ENCODE measurements at places on chromosomes 16 and 17.

GRCh38 chr17:2406271-2406902, 5.5 kb upstream of the MNT start:
- DNase-seq, result no peak

DNA sequence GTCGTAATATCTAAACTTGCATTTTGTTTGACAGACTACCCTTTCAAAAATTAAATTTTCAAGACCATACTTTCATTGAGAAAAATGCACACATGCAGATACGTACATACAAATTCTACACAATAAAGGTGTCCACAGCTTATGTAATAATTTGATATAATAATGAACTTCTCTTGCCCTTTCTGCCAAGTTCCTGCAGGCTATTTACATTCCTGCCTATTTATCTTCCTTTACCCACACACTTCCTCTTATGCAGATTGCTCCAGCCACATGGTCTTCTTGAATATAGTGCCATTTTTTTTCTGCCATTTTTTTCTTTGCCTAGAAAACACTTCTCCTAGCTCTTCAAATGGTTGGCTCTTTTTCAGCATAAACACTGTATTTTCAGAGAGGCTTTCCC, 826.9 kb upstream of the CDH8 start:
- no peak for DNase-seq

GRCh38 chr17:17728550-17729251, 47.4 kb downstream of the RAI1 start:
- no peak for DNase-seq

DNA sequence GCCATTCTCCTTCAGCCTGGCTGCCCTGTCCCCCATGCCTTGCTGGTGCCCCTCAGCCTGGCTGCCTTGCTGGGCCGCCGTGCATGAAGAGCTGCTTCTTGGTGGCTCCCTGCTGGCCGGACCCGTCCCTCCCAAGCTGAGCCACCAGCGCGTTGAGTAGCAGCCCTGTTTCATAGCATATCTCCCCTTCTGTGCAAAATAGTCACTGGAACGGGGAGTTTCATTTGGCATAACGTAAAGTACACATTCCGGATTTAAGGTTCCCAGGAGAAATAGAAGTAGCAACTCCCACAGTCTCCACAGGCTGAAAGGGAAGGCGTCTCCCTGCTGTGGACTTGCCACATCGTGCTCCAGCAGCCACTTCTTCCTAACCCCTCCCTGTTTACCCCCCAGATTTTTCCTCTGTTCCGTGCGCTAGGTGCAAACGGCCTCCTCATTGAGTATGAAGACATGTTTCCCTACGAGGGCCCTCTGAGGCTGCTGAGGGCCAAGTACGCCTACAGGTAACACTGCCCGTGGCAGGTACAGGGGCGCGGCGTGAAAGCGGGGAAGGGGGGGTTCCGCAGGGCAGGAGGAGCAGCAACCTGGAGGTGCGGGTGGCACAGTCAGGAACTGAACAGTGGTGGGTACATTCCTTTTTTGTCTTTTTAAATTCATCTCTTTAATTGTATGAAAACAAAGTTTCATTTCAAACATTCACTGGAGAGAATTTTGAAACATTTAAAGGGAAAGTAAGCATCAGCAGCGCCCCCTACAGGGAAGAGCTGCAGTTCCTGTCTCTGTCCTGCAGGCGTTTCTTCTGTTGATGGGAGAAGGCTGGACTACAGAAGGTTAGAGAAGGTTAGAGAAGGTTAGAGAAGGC, 5.8 kb upstream of the OGFOD3 start:
- peak; percentile 53 for DNase-seq

- DNase-seq, result no peak
Measured at GRCh38 chr16:10180042-10180770, 2.0 kb downstream of the GRIN2A start.

DNA sequence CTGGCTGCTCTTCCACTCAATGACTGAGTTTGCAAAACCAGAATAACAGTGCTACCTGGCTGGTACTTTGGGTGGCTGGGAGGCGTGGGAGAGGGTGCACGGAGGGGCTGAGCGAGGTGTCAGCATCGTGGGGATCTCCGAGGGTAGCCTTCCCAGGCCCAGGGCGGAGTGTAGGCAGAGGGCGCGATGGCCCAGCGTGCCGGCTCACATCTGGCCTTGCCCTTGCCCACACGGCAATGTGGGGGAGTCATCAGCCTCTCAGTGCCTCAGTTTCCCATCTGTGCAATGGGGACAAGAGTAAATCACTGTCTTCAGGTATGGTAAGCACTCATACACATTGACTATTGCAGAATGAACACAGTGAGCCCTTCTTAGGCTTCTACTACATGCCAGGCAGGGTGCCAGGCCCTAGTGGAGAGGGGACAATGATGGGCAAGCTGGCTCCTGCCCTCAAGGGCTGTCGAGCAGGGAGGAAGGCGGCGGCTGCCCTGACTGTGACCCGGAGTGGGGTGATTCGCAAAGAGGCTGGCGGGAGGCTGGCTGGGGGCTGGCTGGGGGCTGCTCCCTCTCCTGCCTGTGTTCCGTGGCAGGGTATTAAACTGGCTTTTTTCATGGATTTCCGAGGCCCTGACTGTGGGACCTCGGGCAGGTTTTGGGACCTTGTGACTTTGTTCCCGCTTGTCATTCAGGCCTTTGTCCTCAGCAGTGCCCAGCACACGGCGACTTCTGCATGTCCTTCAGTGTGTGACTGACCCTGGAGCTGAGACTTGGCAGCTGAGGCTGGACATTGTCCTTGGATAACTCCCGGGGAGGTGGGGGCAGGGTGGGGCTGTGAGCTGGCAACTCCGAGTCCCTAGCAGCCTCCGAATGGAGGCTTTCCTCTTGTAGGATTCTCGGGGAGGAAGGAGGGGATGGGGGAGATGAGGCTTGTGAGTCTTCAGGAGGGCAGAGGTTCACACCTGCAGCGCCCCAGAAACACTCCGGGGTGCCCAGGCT, 243.1 kb downstream of the SEC14L1 start:
- no peak for DNase-seq

- peak; percentile 66 for DNase-seq
Measured at GRCh38 chr16:50696575-50697420, 3.4 kb downstream of the NOD2 start.

All from CD4-positive, alpha-beta T cell treated with Interleukin-2 at 100 ng/mL for 4 hours (primary cell).